NCI-H1105 (cell line): ENCODE measurements at places on chromosomes 4 and X.

GRCh38 chr4:123856689-123857545 is 460.3 kb downstream of the SPRY1 start:
- DNase-seq: no peak

- DNase-seq: no peak
Measured at GRCh38 chr4:62835631-62836030, 1573.6 kb downstream of the TECRL start.

GRCh38 chrX:80537096-80537495 is 116.8 kb downstream of the TENT5D start:
- no peak for DNase-seq

DNA sequence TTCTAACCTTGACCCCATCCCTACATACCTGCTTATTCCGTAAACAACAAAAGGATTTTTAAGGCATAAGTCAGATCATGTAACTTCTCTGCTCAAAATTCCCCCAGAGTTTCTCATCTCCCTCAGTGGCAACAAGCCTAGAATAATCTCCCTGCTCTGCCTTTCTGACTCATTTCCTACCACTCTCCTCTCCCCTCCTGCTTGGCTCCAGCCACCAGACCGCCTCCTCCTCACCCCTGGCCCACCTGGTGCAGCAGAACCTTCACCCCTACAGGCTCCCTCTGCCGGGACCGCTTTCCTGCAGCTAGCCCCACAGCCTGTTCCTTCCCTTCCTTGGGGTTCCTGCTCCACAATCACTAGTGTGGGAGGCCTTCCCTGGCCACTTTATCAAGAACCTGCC is 32.1 kb downstream of the TSPAN5 start:
- DNase-seq: no peak

GRCh38 chr4:184099000-184099399 is 118.7 kb downstream of the ENPP6 start:
- DNase-seq: no peak

GRCh38 chr4:16827794-16828724 is 70.4 kb downstream of the LDB2 start:
- no peak for DNase-seq

GRCh38 chr4:156781852-156782251 is 189.7 kb downstream of the PDGFC start:
- DNase-seq: no peak

DNA sequence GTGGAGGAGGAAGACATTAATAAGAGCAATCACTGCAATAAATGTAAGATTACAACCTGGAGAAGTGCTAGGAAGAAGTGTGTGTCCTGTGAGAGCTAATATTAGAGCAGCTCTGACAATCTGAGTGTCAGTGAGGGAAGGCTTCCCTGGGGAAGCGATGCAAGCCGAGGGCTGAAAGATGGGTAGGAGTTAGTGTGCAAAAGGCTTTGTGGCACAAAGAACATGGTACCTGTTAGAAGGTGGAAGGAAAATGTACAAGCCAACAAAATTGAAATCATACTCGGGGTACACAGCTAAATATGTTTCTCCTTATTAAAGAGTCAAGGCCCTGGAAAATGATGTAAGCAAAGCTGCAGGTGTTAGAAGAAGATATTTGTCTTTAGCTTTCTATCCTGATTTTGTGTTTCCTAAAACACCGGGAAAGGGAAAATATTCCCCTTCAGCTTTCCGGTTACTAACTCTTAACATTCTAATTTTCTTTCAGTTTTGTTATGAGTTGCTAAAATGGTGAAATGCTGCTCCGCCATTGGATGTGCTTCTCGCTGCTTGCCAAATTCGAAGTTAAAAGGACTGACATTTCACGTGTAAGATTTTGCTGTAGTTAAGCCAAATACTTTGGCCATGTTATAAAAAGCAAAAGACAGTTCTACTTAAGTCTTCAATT is 808 bp downstream of the THAP6 start:
- no peak for DNase-seq

- DNase-seq: no peak
Measured at GRCh38 chrX:67555578-67556203, 11.9 kb downstream of the AR start.

- DNase-seq: no peak
Measured at GRCh38 chrX:68462197-68462596, 28.9 kb upstream of the OPHN1 start.

DNA sequence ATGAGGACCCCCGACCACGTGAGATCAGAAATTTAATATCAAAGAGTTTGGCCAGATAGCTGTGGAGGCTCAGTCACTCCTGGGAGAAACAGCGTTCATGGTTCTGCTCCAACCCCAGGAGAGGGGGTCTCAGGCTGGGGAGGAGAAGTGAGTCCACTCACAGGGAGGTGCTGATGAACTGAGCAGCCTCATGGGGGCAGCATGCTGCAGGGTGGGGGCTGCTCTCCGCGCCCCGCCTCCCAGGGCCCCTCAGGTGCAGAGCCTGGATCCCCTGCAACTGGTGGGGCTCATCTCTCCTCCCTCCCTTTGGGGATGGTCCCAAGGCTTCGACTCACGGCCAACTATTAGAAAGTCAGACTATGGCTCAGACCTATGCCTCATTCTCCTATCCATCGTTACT is 26.6 kb upstream of the C4orf50 start:
- DNase-seq: no peak

GRCh38 chr4:36844448-36844847 is 400.1 kb upstream of the NWD2 start:
- no peak for DNase-seq

DNA sequence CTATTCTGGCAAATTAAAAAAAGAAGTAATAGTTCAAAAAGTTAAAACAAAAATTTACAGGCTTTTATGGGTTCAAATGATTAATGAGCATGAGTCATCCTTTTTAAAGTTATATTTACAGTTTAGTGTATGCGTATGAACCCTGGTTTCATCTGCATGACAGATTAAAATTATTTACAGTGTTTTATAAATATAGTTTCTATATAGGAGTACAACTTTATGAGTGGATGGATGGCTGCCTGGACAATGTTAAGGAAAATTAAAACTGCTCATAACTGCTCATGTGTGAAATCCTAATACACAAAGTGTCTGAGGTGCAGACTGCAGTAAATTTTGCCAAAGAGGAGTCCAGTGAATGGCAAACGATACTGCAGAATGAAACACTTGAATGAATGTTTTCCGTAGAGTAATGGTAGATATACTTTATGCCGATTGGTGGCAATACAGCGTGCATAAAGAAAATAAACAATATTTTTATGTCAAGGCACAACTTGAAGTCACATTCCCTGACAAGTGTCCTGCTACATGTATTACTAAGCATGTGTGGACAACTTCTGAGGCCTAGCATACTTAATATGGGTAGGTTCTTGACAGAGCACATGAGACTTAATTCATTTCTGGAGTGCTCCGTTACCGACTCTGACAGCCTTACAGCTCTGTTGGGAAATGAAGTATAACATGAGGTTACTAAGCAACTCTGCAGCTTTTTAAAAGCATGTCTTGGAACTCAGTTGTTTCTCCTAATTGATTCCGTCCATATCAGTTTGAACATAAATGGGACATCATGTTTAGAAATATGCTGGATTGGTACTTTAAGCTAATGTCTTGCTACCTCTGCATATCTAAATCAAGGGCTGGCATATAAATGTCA is 985.6 kb upstream of the PCDH7 start:
- DNase-seq: no peak
